ENCODE measurements at places on chromosomes 6 and 20.

- no peak for DNase-seq
These were observed 136.8 kb downstream of the ALDH8A1 start for GRCh38 chr6:134813146-134813545.

DNA sequence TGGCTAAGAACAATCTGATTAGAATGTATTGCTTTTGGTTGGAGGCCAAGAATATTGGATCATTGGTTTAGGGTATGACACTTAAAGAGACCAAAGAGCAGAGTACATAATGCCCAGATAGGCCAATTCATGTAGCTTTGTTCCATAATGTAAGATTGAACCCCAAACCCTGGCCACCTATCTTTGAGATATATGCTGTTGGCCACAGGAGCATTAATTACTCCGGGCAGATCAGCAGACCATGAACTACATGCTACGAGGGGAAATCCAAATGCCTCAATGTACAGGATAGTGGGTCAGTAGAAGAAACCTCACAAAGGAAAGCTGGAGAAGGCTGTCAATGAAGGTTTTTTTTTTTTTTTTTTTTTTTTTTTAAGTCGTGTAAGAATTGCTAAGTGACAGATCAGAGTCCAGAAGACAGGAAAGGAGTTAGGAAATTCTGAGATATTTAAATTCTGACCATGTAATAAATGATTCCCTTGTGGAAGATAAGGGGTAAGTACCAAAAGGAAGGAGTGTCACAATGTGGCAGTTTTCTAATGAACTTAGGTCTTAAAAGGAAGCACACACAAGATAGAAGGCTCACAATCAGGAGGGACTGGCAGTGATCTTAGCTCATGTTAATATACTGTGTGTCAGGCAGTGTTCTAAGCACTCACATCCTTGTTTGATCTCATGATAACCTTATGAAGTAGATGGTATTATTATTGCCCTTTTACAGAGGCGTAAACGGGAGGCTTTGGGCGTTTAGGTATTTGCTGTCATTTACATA, 61.4 kb downstream of the CARMIL1 start:
- no peak for DNase-seq

- no peak for DNase-seq
These were observed 40.7 kb downstream of the DACT2 start for GRCh38 chr6:168278904-168279303.

- DNase-seq, result no peak
These were observed 35.1 kb downstream of the RGS17 start for GRCh38 chr6:153096031-153096430.

GRCh38 chr6:36735110-36736071, 37.8 kb downstream of the RAB44 start:
- DNase-seq, result no peak

DNA sequence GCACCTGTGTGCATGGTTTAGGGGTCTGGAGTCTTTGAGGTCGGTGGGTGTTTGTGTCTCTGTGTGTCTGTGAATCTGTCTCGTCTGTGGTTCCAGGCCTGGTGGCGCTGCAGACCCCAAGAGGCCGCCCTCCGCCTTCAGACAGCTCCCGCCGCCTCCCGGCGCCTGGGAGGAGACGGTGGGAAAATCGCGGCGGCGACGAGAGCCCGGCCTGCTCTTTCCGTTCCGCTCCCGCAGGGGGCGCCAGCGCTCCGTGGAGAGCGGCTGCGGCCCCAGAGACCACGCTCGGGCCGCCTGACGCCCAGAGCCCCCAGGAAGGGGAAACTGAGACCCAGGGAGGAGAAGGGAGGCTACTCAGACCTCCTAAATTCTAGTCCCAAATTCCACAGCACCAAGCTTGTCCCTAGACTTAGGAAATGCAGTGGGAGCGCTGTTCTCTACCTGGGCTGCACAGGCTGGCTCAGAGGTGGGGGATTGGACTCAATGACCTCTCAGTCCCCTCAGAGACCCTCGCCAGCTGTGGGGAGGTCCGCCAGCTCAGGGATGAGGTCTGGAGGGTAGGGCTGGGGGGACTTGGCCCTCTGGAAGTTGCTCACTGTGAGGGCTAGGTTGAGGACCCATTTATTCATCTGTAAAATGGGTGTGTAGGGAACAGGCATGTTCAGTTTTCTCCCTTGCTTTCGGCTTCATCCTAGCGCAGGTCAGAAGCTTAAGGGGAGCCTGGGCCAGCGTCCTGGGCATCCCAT, 36.9 kb upstream of the BLCAP start:
- peak; percentile 89 for DNase-seq

DNA sequence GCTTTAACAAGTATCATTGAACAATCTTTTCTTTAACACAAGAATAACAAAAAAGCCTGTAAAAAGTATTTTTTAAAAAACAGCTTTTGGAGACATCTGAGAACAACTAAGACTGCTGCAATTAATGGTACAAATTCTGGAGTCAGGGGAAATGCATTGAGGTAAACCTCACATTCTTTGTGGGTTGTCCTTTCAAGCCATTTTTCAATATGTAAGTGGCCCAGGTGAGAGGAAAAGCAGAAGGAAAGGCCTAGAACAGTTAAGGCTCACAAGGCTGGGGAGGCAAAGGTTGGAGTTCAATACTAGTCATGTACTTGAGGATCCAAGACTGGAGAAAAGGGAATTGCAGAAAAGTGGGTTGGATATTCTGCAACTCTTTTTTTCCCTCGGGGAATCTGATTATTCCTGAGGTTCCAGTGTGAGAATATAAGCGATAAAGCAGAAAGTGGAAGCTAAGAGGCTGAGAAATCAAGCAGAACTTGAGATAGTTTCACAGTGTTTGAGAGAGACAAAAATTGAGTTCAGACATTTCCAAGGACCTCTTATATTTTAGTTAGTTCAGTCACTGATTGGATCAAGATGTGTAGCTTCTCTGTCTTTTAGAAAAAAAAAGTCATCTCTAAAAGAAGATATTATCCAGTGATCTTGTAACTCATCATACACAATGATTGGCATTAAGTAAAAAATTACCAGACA, 25.0 kb upstream of the TXLNB start:
- DNase-seq, result no peak

DNA sequence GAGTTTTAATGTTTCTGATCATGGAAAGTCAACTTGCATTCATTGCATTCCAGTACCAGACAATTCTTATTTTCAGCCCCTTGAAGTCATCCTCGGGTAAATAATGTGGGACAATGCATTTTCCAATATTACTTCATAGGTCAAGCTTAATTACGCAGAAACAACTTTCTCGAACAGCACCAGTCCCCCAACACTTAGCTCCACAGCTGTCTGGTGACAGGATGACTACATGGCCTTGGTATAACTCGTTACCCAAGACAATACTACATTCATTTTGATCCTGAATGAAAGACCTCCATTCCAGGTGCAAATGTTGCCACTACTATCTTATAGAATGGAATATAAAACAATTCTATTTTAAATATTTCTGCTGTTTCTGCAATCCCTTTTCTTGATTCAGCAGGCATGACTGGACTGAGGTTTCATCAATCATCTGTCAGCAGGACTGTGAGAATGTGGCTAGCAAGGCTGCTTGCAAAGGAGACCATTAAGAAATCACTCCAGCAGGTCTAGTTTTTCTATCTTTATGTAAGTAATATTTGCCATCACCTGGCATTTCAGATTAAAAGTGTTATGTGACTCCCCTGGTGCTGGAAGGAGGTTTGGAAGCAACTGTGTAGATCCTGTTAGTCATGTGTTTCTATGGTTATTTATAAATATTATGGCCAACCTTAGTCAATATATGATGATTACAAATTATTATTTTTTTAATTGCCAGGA, 147.9 kb downstream of the HAO1 start:
- DNase-seq, result no peak

DNA sequence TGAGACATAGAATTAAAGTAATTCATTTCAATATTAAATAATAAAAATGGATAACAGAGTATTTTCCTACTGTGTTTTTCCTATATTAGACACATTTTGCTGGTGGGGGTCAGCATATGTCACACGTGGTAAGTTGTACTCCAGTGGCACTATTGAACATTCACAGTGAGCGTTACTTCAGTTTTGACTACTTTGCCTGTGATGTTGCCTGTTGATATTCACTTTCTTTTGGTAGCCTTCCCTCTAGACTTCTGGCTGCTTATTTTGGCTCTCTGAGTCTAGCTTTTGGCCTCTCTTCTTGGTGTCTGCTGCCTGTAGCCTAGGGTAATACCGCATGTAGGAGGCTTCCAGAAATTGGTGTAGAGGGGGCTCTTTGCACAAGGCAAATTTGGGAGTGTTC, 64.4 kb upstream of the TFB1M start:
- DNase-seq, result no peak

DNA sequence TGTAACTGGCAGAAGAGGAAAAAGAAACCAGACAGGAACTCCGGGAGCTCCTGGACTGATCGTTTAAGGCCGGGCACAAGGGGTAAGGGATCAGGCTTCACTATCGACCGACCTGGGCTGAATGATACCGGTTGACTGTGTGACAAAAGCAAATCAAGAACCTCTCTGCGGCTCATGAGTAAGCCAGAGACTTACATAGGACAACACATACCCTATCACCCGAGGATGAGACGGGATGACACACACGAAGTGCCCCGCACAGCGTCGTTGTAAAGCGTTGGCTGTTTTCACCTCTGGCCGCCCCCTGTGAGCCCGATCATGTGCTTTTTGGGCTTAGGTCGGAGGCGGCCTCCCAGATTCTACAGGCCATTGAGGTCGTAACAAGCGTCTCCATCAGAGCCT, 695 bp upstream of the TGIF2 start:
- no peak for DNase-seq

GRCh38 chr20:43467589-43467988, 9.9 kb downstream of the SRSF6 start:
- no peak for DNase-seq

GRCh38 chr20:5197847-5198650, 71.2 kb downstream of the CDS2 start:
- DNase-seq, result no peak

DNA sequence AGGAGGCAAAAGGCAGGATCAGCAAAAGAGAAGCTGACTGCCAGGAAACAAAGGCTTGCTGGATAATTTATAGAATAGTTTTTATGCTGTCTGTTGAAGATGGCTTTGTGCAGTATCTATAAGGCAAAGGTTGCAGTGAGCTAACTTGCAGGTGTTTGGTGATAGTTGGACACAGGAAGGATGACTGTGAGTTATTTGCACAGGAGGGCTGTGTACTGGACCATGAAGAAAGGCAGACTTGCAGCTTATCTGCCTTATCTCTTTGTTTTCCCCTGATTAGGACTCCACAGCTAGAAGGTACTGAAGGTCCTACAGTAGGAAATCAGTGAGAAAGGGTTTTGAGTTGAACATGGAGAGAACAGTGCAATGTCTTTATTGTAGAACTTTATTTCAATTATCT, 2.1 kb downstream of the BTN1A1 start:
- DNase-seq, result no peak

GRCh38 chr6:95777338-95777737, 200.0 kb downstream of the MANEA start:
- DNase-seq, result no peak

DNA sequence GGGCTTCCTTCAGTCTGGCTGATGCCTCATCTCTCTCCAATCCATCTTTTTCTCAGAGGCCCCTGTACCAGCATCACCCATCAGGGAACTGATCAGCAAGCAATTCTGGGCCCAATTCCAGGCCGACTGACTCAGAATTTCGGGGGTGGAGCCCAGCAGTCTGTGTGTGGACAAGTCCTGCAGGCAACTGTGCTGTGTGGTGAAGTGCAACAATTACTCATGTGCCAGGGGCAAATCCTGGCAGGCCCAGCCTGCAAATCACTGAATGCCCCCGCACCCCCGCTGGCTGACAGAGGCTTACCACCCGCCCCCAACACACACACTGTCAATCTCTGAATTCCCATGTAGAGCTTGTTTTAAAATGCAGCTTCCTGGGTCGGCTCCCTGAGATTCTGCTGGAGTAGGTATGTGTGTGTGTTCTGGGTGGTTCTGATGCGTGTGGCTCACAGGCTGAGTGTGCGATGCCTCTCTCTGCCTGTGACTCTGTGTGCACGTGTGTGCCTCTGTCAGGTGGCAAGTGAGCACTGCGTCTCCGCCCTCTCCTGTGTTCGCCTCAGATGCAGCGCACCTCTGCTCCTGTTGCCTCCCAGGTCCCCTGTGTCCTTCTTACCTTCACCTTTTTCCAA, 45.4 kb downstream of the SSR1 start:
- DNase-seq, result no peak

GRCh38 chr6:50185006-50185405, 135.3 kb upstream of the DEFB112 start:
- peak; percentile 54 for DNase-seq

GRCh38 chr6:150380256-150380655, 11.4 kb downstream of the IYD start:
- DNase-seq, result no peak

DNA sequence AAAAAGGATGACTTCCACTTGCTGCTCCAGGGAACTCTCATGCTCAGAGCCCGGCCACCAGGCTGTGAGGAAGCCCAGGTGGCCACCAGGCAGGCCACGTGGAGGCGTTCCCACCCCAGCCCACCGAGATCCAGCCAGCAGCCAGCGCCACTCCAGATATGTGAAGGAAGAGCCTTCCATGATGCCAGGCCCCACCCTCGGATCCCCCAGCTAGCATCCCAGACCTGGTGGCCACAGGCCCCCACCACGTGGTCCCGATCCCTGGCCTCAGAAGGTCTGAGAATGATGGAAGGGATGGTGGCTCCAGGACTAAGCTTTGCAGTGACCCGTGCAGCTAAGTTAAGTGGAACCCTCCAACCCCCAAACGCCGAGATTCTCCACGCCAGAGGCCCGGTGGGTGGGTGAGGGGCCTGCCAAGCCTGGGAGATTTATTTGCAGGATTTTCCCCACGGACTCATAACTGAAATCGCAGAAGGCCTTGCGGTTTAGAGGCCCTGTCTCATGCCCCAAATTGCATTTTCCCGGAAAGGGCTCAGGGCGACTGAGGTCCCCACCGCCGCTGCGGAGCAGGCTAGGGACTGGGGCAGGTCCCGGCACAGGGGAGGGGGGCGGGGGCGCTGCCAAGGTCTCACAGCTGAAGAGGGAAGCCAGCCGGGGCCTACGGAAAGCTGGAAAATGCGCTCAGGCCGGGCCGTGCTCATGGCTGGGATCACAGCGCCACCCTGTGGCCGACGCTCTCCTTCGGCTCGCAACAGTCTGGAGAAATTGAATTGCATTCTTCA, 31.1 kb upstream of the CST7 start:
- DNase-seq, result peak; percentile 88

DNA sequence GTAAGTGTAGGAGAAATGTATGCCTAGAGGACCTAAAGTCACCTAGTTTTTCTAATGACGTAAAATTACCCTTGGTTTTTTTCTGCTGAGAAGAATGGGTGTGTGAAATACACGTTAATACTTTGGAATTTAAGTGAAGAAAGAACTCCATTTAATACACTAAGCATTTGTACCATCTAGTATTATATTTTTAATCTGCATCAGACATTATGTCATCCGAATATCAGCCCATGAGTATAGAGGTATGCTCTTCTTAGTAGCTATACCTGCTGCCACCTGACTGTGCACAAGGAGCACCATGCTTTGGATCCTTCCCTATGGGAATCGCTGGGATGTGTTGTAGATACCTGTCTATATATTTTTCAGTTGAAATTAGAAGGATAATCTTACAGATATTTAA, 106.4 kb downstream of the QKI start:
- no peak for DNase-seq

Data from ecto neural progenitor cell (in vitro differentiated cells).